GOT3 (cell line): ENCODE measurements at places on chromosomes 5 and 9.

- DNase-seq: peak; percentile 22
Measured at GRCh38 chr5:180868960-180869359, 7.9 kb upstream of the ZFP62 start.

DNA sequence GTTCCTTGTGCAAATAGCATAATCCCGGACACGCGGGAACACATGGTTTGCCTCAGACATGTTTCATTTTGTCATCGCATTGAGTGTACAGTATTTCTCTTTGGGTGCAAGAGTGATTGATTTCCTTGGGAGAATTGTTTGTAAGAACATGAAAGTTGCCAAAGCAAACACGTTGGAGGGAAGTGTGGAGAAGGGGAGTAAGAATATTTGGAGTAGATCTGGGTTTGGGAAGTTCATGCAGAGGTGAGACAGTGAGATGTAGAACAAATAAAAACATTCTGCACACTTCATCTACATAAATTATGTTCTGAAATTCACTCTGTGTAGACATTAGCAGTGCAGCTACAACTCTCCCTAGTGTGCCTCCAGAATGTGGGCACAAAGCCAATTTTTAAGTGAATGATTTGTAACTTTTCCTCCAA is 24.0 kb downstream of the FOXD1 start:
- no peak for DNase-seq

GRCh38 chr9:126061575-126061974 is 265.1 kb upstream of the MVB12B start:
- DNase-seq: no peak

DNA sequence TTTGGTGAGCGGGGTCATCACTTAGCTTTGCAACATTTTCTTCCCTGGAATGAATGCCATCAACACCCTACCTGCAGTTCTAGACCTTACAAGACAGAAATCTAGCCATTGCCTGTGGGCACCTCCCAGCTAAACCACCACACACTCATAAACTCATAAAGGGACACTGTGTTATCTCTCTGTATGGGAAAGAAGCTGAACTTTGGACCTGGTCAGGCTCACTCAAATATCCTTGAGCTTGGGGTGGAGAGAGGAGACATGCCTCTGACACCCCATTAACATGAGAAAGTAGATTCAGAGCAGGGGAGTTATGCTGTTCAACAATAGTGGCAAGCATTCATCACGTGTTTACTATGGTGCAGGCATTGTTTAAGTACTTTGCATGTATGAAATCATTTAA is 205.6 kb downstream of the ZNF462 start:
- no peak for DNase-seq

- DNase-seq: no peak
Measured at GRCh38 chr9:16412740-16413139, 457.7 kb downstream of the BNC2 start.

- DNase-seq: no peak
Measured at GRCh38 chr9:130201974-130202373, 29.8 kb downstream of the NCS1 start.

GRCh38 chr5:180797256-180798192 is 5.1 kb downstream of the MGAT1 start:
- DNase-seq: no peak

- DNase-seq: no peak
Measured at GRCh38 chr9:131097126-131097947, 1.0 kb downstream of the AIF1L start.

DNA sequence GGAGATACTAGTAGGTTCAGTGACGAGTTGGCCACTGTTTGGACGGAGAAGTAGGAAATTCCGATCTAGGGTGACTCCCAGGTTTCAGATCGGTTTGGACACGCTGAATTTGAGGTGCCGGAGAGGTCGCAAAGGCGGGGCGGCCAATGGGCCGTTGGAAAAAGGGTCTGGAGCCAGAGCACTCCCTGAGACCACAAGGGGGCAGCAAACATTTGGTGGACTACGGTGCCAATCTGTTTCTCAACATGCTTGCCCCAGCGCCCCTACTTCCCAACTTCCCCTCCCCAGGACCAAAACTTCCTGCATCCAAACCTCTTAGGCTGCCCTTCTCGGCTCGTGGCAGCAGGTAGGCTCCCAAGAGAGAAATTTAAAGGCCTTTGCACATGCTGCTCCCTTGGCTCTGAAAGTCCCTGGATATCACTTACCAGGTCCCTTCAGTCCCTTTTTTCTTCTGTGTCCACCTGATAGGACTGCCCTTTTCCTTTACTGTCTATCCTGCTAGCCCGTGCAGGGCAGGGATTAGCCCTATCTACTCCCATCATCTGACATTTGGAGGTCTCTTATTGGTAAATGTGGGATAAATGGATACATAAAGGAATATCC is 992 bp upstream of the RPP25L start:
- no peak for DNase-seq

GRCh38 chr9:117234103-117234502 is 180.8 kb downstream of the ASTN2 start:
- DNase-seq: no peak

DNA sequence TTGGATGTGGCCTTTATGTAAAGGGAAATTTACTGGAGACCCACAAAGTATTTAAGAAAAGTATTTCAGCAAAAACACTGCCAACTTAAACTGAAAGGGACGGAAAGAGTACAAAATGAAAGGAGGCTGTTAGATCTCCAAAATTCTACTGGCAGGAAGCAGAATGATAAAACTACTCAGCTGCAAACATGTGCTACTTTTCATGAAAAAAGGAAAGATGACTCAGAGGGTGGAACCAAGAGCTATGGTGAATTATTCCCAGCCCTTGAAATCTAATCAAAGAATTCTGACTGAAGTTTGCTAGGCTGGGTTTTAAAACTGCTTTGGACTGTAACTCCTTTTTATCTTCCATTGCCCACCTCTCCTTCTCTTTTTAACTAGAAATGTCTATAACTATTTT is 58.6 kb upstream of the ZBED3 start:
- no peak for DNase-seq

DNA sequence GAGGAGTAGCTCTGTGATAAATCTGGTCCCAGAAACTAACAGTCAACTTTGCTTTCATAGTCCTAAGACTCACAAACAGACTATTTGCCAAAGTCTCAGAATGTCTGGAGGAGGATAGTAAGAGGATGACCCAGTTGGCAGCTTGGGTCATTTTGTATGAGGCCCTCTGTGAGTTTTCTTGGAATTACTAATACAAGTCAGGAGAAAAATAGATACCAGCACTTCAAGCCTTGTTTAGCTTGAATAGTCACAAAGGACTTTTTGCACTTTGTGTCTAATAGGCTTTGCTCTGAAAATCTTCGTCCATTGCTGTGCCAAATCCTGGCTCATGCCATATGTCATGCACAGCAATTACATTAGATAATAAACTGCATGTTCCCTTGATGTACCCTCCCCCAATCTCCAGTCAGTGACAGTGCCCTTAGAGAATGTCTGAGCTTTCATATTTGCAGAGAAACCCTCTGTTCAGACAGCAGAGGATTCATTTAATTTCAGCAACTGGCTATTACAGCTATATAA is 612.8 kb downstream of the CSNK1G3 start:
- DNase-seq: no peak

DNA sequence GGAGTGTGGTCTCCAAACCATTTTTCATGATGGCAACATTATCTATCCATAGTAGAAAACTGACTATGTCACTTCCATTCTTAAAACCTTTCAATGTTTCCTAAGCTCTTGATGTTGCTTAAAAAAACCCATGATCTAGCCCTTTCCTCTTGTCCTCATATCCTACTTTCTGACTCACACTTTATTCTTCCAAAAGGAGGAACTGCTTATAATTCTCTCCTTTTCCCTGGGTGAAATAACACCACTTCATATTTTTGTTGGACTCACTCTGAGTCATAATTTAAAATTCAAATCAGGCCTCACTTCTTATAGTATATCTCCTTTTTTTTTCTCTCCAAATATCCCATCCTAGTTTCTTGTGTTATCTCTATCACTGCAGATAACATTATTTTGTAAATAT is 513.9 kb downstream of the MAN2A1 start:
- DNase-seq: no peak

DNA sequence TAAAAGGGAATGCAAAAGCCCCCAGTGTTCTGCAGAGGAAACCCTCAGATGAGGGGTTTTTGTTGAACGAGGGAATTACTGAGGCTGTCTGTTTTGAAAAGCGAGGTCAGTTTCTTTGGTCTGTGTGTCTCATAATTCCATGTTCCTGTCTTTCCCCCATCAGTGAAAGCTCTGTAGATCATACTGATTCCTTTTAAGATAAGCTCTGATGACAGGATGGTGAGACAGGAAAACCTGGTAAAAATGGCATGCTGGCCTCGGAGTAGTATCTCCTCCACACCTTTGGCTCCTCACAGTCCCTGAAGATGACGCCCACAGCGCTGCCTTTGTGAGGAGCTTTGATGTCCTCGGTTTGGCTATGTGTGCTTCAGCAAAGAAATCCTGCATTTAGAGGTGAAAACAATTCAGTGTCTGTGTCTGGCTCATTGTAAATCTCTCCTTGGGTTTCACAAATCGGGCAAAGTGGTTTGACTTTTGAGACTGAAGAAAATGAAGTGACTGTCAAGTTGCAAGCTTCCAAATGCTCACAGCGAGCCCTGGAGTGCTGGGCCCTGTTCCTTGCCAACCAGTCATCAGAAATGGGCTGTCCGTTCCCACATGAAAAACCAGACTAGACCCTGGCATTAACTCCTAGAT is 124.9 kb upstream of the ICE1 start:
- DNase-seq: no peak

DNA sequence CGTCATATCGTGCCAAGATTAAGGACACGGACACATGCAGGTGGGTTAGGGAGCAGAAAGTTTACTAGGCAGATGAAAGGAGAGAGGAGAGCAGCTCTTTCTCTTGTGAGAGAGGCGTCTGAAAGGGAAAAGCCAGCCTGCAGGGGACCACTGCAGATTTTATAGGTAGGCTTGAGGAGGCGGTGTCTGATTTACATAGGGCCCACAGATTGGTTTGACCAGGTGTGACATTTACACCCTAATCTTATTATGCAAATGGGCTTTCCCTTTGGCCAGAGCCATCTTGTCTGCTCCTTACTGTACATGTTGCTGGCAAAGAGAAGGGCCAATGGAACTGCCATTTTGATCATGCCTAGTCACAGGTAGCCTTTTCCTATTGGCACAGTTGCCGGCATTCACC is 137.2 kb upstream of the TAF11L2 start:
- no peak for DNase-seq

DNA sequence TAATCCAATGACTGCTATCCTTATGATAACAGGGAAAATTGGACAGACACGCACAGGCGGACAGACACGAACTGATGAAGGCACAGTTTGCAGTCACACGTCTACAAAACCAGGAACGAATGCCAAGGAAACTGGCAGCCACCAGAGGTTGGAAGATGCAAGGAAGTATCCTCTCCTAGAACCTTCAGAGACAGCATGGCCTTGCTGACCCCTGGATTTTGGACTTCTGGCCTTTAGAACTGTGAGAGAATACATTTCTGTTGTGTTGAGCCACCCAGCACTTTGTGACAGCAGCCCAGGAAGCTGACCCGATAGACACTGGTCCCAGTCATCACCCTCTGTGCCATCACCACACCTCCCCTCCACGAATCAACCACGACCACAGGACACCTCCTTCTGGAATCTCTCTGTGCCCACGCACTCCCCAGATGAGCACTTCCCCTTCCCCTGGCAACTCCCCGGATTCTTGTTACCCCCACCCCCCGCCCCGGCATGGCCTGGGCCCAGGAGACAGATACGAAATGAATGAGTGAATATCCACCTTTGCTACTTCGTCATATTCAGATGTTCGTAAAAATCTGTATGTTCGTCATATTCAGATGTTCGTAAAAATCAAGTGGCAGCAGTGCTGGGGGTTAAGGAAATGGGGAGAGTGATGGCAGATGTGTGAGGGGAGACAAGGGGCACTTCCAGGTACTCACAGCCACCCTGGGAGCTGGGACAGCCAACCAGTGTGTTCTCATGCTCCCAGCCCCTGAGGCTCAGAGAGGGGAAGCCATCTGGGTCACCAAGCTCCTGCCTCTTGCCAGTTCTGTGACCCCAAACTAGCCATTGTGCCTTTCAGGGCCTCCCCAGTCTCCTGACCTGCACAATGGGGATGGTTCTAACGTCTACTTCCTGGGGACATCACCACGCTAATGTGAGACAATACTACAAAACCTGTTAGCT is 18.5 kb downstream of the GBGT1 start:
- no peak for DNase-seq

- no peak for DNase-seq
Measured at GRCh38 chr9:20604562-20604961, 17.7 kb downstream of the MLLT3 start.

DNA sequence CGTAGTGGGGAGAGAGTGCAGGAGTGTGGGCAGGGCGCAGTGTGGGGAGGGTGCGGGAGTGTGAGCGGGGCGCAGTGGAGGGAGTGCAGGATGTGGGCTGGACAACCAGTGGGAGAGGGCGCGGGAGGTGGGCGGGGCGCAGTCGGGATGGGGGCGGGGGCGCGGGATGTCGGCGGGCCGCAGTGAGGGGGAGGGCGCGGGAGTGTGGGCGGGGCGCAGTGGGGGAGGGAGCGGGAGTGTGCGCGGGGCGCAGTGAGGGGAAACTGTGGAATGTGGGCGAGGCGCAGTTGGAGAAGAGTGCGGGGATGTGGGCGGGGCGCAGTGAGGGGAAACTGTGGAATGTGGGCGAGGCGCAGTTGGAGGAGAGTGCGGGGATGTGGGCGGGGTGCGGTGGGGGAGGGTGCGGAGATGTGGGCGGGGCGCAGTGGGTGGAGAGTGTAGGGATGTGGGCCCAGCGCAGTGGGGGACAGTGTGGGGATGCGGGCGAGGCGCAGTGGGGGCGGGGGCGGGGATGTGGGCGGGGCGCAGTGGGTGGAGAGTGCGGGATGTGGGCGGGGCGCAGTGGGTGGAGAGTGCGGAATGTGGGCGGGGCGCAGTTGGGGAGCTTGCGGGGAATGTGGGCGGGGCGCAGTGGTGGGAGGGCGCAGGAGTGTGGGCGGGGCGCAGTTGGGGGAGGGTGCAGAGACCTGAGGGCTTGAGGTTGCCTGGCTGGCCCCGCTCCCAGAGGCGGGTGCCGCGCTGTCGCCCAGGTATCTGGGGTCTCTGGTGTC is at the start of gene NXNL2:
NXNL2 (plus strand) TSS at position 723 of the 770 bp plus-strand sequence. CDS start 257 bp downstream, outside the sequence.
- peak; percentile 44 for DNase-seq

- no peak for DNase-seq
Measured at GRCh38 chr5:162654661-162655405, 587.3 kb downstream of the GABRG2 start.

DNA sequence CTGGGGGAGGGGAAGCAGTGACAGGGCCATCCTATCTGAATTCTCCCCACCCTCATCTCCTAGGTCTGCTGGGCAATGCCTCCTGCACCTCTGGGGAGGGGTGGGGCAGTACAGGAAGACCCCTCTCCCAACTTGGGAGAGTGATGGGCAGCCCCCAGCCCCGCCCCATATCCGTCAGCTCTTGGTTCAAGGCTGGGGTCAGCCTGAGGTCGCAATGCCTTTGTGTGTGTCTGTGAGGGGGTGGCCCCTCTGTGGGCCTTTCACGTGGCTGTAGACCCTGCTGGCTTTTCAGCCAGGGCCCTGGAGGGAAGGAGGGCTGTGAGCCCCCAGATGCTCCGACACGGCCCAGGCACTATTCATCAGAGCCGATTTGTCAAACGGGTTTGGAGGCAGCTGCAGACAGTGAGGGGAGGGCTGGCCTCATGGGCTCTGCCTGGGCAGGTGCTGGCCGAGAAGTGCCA is 49.5 kb upstream of the RNU6ATAC start:
- no peak for DNase-seq
